H54 (cell line): ENCODE measurements at places on chromosomes 16 and 17.

- DNase-seq, result no peak
Measured at GRCh38 chr16:31192856-31193642, 9.5 kb downstream of the PYCARD start.

- DNase-seq, result no peak
Measured at GRCh38 chr17:28916302-28916934, 13.5 kb upstream of the DHRS13 start.

- DNase-seq, result no peak
Measured at GRCh38 chr16:82814059-82814458, 187.3 kb downstream of the CDH13 start.

DNA sequence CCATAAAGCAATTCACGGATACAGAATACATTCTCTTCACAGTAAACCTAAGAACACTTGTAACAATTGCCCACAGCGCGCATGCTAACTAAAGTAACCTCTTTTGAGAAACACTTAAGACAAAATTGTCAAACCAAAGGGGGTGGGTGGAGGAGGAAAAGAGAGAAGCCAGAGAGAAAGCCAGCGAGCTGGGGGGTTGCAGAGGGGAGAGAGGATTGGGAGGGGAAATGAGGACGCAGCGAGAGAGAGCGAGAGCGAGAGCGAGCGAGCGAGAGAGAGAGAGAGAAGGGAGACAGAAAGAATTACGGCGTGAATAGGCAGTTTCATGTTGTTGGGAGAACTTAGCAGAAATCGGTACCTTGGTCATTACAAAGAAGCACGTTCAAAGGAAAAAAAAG lies 1.6 kb upstream of the HOXB7 start:
- no peak for DNase-seq

DNA sequence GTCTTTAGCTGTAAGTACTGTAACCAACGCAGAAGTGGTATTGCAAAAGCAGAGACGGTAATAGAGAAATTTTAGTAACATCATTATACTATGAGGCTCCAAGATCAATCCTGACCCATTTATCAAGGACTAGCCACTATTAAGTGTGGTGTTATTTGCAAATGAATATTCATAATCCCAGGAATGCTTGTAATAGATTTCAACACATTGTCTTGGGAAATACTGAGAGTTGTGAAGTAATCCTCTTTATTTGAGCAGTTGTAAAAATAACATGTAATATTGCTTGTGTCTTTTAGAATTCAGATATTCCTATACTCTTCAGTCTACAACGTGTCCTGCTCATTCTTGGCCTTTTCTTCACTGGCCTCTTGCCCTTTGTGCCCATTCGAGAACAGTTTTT lies 46.4 kb downstream of the GDPD1 start:
- no peak for DNase-seq

DNA sequence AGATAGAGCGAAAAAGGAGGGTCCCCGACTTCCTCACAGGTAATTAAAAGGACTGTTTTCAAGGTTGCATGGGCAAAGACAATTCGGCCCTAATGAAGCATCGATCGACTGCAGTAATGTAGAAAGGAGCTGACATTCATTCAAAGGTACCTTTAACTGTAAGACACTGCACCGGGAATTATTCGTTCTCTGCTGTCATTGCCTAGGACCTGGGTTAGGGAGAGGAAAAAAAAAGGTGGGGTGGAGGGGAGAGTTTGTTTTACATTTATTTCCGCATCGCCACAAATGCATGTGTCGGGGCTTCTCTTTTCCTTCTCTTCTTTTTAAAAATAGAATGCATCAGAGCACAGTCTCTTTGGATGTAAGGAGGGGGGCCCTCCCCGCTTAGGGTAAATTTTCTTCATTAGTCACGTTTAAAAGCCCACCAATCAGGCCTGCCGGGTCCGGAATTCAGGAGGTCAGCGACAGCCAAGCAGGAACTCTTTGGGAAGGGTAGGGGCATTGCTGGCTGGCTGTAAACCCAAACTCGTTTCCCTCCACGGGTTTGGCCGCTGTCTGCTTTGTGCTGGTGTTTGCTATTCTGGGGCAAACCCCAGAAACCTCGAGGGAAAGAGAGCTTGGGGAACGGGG lies 496.2 kb upstream of the ZFHX3 start:
- no peak for DNase-seq

- DNase-seq, result no peak
Measured at GRCh38 chr16:22898131-22898530, 84.2 kb downstream of the HS3ST2 start.
